Sigmoid colon (tissue), 7 donors: ENCODE measurements at places on chromosomes 11 and 22. TPM values are rescaled to one million over a fixed set of nuclear protein-coding genes. Genes with fewer than 3 reads are reported as not detected.

MS4A15 gene
- total RNA-seq, result not detected

KRTAP5-1 gene
- total RNA-seq, result not detected

- H3K4me3 ChIP-seq, result no peak overlapping the region
- DNase-seq, result no peak
- H3K27me3 ChIP-seq, result no peaks in the 10 kb centered on the region
- H3K27ac ChIP-seq, result no peak overlapping the region
- H3K4me1 ChIP-seq, result peaks cover 5% of the 10 kb centered on the region
- no peaks in the 10 kb centered on the region for H3K36me3 ChIP-seq
Measured at GRCh38 chr11:119483341-119483880, 60.4 kb upstream of the THY1 start.

SMIM35 gene
- not detected for total RNA-seq

DNA sequence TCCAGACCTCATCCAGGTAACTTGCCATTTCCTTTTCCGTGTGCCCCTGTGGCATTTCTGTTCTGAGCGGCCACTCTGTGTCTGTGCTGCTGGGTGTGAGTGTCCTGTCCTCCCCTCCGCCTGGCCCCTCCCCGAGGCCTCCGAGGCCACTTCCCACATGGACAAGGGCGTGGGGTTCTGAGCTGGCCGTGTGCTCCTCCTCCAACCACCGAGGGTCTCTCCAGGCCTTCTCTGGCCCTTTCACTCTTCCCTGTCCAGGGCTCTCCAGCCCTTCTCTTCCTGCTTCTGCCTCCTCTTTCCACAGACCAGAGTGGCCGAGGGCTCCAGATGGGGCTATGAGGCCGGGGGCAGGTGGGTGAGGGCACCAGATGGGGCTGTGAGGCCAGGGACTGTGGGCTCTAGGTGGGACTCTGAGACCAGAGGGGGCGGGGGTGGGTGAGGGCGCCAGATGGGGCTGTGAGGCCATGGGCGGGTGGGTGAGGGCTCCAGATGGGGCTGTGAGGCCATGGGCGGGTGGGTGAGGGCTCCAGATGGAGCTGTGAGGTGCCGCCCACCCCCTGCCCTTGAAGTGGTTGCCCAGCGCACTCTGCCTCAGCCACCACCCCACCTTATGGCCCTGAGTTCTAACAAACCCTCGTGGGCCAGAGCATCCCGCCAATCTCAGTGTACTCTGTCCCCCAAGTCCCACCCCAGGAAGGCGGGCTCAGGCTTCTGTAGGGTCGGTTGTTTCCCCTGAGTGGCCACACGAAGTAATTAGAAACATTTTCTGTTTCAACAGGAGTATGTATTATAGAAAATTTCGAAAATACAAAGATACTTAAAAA is 24.1 kb downstream of the PTDSS2 start:
- no peak overlapping the region for H3K27ac ChIP-seq
- peaks cover 14% of the 10 kb centered on the region for H3K4me1 ChIP-seq
- no peaks in the 10 kb centered on the region for H3K27me3 ChIP-seq
- H3K4me3 ChIP-seq, result no peak overlapping the region
- H3K36me3 ChIP-seq, result no peaks in the 10 kb centered on the region

ZC3H7B gene
- 32.2 TPM for total RNA-seq

DNA sequence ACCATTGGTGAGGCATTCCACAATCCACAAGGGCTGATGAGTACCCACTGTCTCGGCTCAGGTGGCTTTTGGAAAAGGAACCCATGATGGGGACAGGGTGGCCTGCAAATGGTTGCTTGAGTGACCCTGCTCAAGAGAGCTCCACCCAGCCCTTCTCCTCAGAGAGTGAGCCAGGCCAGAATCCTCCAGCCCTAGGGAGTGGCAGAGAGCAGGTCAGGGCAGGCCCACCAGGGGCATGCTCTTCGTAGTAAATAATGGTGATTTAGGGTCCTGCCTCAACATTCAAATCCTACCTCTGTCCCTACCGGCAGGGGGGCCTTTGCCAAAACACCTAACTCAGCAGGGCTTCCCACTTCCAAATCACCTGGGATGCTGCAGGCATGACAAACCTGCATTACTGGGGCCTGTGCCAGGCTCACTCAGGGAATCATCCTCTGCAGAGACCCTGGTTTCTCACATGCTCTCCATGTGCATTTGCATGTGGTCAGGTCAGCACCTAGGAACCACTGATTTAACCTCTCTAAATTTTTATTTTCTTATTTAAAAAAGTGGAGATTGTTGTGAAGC is 17.3 kb upstream of the TP53I11 start:
- no peak overlapping the region for H3K27ac ChIP-seq
- no peaks in the 10 kb centered on the region for H3K36me3 ChIP-seq
- H3K4me1 ChIP-seq, result peaks cover 8% of the 10 kb centered on the region
- no peak for DNase-seq

- H3K4me3 ChIP-seq, result no peak overlapping the region
- H3K27me3 ChIP-seq, result no peaks in the 10 kb centered on the region
- no peaks in the 10 kb centered on the region for H3K4me1 ChIP-seq
- no peaks in the 10 kb centered on the region for H3K36me3 ChIP-seq
- no peak for DNase-seq
- no peak overlapping the region for H3K27ac ChIP-seq
Measured at GRCh38 chr11:61684870-61685616, 4.9 kb downstream of the DAGLA start.

- H3K27me3 ChIP-seq, result no peaks in the 10 kb centered on the region
- peak overlapping the region; percentile 93 for H3K27ac ChIP-seq
Measured at GRCh38 chr22:37018815-37019308, 385 bp downstream of the TST start.

MS4A4E gene
- total RNA-seq, result 10.2 TPM

CNGA4 gene
- total RNA-seq, result not detected
